Stimulated activated CD4-positive, alpha-beta T cell treated with anti-CD3 and anti-CD28 coated beads, TNF-alpha, amount 100 ng/mL, for 24 hours (primary cell): ENCODE measurements at places on chromosomes 11 and 22.

DNA sequence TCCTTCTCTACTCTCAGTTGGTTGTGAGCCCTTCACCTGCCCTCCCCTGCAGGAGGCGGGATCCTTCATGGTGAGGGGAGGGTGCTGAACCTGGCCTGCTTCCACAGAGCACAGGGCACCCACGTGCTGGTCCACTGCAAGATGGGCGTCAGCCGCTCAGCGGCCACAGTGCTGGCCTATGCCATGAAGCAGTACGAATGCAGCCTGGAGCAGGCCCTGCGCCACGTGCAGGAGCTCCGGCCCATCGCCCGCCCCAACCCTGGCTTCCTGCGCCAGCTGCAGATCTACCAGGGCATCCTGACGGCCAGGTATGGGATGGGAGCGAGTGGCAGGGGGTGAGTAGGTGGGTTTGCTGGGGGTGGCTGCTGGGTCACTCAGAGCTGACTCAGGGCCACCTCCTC is 6.3 kb downstream of the SSH3 start:
- no peak for DNase-seq

DNA sequence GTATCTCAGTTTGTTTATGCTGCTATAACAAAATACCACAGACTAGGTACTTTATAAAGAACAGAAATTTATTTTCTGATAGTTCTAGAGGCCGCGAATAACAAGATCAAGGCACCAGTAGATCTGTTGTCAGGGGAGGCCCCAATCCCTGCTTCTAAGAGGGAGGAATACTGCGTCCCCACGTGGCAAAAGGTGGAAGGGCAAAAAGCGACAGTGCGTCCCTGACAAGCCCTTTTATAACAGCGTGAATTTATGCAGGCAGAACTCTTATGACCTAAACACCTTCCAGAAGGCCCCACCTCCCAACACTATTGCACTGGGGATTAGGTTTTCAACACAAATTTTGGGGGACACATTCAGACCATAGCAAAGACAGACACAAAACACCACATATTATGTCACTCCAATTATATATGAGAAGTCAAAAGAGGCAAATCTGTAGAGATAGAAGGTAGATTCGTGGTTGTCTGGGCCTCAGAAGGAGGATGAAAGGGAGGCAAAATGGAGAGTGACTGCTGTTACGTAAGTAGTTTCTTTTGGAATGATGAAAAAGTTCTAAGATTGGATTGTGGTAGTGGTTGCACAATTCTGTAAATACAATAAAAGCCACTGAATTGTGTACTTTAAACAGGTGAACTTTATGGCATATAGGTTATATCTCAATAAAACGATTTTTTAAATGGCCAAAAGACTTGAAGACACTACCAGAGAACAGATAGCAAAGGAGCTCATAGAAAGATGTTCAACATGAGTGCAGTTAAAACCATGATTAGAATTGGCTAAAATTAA is 30.1 kb upstream of the TNRC6B start:
- no peak for DNase-seq

DNA sequence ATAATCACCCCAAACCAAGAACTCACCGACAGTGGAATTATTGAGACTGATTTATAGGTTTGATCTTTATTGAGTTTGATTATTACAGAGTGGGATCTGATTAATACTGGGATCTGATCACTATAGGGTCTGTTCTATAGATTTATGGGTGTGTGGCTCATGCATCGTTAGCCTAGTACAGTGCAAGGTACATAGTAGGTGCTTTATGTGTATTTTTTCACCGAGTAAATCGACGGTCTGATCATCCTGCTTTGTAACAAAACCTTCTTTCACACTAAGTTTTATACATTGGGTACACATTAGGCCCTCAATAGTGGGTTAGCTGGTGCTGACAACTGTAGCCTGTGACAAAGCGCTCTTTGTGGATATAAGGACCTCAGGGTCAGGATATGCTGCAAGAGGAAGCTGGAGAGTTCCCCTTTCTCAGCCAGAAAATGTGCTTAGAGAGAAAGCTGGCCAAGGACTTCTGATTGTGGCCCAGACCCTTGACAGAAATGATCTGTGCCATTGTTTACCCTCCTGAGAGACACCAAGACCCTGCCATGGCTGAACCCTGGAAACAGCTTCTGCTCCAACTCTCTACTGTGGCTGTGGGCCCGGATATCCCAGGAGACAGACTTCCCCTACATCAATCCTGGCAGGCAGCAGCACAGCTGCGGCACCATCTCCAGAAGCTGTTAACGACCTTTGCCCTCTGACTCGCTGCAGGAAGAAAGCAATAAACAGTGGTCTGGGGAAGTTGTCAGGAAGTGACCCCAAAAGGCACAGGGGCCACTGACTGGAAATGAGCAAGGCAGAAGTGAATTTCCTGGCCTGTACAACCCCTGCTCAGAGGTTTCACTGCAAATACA is 16.1 kb upstream of the TPP1 start:
- no peak for DNase-seq

DNA sequence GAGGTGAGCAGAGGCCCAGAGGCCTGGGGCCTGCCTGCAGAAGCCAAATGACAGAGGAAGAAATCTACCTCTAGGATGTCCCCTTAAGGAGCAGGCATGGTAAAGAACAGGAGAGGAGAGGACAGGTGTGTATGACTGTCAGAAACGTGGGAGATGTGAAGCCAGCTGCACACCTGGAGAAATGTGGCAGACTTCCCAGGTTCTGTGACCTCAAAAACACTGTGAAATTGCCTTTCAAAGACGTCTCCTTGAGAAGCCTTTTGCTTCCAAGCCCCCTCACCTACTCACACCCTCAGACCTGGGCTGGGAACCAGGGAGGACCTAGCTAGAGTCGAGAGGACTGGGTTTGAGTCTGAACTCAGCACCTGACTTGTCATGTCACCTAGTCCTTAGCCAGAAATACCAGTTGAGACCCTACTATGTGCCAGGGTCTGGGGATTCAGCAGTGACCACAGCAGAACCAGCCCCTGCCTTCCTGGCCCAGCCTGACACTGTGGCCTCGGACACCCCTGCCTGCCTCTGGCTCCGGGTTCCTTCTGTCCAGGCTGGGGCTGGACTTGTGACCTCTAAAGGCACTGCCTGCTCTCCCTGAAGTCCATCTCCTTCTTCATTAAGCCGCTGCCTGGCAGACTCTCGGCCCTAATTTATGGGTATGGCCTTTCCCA is 5.6 kb downstream of the TPBGL start:
- DNase-seq: no peak

- DNase-seq: no peak
These were observed 93.9 kb upstream of the CSNK2A3 start for GRCh38 chr11:11446967-11447366.
